Nephron progenitor cell (in vitro differentiated cells): ENCODE measurements at places on chromosomes 7 and 10.
A peak's percentile ranks its signal among the peaks of the same experiment; 100 is the strongest.

DNA sequence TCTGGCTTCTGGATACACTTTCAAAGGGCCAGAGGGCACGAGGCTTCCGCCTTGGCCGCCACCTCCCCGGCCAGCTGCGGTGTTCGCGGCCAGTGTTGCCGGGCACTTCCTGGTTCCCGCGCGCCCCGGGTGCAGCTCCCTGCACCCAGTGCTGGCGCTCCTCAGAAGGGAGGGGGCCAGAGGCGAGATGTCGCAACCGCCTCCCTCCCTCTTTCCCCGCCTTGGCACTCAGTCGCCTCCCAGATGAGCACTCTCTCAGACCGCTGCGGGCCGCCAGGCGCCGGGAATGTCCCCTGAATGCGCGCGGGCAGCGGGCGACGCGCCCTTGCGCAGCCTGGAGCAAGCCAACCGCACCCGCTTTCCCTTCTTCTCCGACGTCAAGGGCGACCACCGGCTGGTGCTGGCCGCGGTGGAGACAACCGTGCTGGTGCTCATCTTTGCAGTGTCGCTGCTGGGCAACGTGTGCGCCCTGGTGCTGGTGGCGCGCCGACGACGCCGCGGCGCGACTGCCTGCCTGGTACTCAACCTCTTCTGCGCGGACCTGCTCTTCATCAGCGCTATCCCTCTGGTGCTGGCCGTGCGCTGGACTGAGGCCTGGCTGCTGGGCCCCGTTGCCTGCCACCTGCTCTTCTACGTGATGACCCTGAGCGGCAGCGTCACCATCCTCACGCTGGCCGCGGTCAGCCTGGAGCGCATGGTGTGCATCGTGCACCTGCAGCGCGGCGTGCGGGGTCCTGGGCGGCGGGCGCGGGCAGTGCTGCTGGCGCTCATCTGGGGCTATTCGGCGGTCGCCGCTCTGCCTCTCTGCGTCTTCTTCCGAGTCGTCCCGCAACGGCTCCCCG lies at the start of gene FFAR4:
Gene FFAR4, plus strand, starts transcription at position 231 of the 842 bp plus-strand sequence. Its CDS starts 56 bp downstream, at position 287.
- DNase-seq: peak; percentile 55

DNA sequence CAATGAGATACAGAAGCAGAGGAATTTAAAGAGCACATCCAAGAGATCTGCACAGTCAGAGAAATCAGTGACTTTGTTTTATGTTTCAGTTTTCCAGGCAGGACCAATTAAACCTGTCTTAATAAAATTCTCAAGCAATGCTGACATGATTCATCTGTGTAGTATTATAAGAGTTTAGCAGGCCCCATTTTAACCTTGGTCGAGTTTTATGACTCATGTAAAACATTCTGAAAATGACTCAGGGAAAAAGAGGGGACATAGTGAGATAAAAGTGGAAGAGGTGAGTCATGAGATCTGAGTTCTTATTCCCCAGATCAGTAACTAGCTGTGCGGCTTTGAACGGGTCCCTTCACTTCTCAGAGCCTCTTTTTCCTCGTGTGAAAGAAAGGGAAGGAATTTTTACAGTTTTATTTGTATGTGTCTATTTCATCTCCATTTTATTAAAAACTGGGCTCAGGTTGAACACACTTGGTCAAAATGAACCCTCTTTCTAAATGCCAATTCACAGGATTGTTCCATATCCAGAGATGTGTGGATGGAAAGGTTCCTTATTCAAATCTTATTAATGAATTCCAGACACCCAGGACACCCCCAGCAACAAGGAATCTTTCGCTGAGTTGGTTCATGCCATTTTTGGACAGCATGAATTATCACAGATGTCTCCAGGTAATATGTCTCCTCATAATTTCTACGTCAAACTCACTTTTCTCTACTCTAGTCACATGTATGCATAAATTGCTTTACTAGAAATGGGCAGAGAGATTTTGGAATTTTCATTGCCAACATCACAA lies 143.2 kb downstream of the JAZF1 start:
- no peak for DNase-seq

- DNase-seq: no peak
Observed at GRCh38 chr7:104133238-104133637, 74.6 kb downstream of the ORC5 start.

DNA sequence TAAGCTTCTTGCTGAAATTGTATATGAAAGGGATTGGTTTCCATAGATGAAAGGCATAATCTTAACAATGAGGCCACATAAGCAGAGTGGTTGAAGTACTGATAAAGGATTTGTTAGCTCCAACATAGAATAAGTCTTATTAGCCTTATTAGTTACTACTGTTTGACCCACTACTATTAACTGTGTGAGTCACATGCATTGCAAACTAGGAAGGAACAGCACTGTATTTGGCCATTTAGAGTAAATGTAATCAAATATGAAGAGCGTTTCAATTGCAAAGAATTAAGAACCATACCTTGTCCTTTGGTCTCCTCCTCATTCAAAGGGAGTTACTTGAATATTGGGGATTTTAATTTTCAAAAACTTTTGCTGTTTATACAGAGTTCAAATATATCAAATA lies 428.9 kb downstream of the MDFIC start:
- no peak for DNase-seq

DNA sequence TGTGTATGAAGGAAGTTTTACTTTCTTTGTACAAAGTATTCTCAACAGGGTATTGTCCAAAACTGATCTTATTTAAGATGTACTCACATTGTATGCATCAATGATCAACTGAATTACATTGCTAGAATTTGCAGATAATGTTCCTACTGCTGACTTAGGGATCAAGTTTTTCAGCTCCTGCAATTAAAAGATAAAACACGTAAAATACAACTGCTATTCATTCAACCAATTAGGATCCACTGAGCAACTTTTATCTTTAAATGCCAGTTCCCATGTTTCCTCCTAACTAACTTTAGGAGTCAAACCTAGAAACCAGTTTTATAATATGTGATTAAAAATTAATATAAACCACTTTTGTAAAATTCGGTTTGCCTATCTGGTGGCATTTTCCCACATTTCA lies 35.9 kb downstream of the ITGB1 start:
- DNase-seq: no peak

DNA sequence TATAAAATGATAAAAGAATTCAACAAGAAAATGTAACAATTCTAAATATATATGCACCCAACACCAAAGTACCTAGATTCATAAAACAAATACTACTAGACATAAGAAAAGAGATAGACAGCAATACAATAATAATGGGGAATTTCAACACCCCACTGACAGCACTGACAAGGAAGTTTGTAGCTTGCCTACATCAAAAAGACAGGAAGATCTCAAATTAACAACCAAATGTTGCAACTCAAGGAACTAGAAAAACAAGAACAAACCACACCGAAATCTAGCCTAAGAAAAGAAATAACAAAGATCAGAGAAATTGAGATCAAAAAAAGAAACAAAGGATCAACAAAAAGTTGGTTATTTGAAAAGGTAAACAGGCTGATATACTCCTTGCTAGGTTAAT lies 36.5 kb upstream of the TNKS2 start:
- no peak for DNase-seq

- DNase-seq: no peak
Observed at GRCh38 chr10:83986800-83987199, 152.5 kb upstream of the GHITM start.
